ENCODE measurements at places on chromosomes 11 and 22.

- DNase-seq: no peak
Measured at GRCh38 chr22:45233827-45234226, 6.9 kb downstream of the KIAA0930 start.

- no peak for DNase-seq
Measured at GRCh38 chr11:61532134-61533038, 23.8 kb downstream of the LRRC10B start.

DNA sequence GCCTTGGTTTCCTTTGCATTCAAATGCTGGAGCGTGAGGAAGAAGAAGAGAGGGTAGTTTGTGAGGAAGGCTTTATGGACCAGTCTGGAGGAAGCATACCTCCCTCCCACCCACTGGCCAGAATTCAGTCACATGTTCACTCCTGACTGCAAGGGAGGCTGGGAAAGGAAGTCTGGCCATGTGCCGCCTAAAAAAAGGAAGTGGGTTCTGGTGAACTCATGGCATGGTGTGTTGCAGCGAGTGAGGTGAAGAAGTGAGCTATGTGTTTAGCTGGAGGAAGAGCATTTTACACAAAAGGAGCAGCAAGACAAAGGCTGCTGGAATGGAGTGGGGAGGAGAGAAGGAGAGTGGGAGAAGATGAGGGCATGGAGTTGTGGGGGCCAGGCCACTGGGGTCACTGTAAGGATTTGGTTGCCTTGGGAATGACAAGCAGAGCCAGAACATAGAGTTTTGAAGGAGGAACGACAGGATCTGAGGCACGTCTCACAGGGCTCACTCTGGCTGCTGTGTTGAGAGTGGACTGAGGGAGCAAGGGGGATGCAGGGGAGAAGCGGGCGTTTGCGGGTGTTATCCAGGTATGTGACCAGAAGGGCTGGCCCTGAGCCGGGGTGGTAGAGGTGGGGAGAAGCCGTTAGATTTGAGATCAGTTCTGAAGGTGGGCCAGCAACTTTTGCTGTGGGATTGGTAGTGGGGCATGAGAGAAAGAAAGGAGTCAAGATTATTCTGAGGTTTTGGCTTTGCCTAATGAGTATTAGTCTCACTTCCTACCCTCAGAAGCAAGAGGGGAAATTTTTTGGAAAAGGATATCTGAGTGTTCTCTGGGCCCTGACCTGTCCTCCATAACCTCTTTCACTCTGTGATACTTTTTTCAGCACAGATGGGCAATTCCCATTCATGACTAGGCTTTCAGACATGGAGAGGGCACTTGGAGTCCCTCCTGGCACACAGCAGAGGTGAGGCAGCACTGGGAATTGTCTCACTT is 26.4 kb downstream of the BMAL1 start:
- no peak for DNase-seq

DNA sequence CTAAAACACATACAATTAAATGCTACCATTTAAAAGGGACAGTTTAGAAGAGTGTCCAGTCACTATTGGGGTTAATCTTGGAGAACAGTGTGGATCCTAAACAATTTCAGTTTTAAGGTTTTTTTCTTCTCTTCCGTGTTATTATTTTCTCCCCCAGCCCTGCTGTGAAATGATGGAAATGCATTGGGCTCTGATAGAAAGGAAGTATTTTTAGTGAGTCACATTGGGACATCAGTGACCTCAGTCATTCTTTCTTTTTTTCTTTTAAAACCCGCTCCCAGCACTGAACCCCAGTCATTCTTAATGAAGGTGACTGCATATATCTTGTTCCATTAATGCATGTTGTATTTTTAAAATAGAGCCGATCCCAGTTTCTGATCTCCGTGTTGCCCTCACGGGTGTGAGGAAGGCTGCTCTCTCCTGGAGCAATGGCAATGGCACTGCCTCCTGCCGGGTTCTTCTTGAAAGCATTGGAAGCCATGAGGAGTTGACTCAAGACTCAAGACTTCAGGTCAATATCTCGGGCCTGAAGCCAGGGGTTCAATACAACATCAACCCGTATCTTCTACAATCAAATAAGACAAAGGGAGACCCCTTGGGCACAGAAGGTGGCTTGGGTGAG is 93.2 kb upstream of the OR4B1 start:
- no peak for DNase-seq

GRCh38 chr11:21933095-21933494 is 259.8 kb upstream of the ANO5 start:
- no peak for DNase-seq

GRCh38 chr22:48241658-48242057 is 1479.2 kb downstream of the TBC1D22A start:
- no peak for DNase-seq

- DNase-seq: no peak
Measured at GRCh38 chr11:86176165-86176884, 68.2 kb upstream of the EED start.

Data from NCI-H2171 (cell line).